ENCODE measurements at places on chromosomes 7 and 10.

- no peak for DNase-seq
These were observed 16.8 kb downstream of the RASGEF1A start for GRCh38 chr10:43249962-43250614.

GRCh38 chr7:2010551-2011265 lies 222.0 kb downstream of the MAD1L1 start:
- no peak for DNase-seq

GRCh38 chr7:90720984-90721760 lies 125.1 kb downstream of the CDK14 start:
- no peak for DNase-seq

DNA sequence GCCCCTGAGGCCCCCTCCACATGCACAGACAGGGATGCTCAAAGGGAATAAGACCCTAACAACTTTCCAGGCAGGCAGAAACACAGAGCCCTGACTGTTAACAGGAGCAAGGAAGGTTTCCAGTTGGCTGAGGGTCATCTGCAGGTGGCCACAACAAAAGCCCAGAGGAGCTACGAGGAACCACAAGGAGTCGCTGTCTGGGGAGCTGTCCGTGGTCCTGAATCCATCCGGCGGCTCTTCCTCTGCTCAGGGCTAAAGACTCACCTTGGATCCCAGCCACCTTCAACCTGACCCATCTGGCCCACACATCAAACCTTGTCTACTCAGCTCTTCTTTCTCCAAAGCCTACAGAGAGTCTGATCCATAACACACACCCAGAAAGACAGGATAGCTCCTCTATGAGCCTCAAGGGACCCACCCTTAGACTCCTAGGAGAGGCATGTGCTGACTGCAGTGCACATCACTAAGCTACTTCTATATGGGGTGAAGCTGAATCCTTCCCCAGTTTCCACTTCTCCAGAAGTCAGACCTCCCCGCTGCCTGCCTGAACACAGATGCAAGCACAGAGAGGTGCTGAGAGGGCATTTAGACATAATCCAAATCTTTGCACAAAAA lies 104.0 kb downstream of the SLIT1 start:
- DNase-seq, result peak; percentile 19

DNA sequence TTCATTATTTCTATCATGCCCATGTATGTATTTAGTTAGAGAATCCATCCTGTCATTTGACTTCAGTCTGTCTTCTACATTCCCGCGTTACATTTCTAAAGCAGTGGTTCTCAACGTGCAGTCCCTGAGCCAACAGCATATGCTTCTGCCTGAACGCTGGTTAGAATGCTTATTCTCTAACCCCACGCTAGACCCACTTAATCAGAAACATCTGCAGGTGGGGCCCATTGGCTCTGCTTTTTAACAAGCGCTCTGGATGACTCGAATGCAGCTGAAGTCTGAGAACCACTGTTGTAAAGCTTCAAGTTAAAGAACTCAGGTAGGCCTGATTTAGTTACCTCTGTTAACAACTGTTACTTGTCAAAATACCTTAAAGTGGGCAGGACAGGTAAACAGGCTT lies 38.2 kb downstream of the NEUROD6 start:
- DNase-seq, result no peak

DNA sequence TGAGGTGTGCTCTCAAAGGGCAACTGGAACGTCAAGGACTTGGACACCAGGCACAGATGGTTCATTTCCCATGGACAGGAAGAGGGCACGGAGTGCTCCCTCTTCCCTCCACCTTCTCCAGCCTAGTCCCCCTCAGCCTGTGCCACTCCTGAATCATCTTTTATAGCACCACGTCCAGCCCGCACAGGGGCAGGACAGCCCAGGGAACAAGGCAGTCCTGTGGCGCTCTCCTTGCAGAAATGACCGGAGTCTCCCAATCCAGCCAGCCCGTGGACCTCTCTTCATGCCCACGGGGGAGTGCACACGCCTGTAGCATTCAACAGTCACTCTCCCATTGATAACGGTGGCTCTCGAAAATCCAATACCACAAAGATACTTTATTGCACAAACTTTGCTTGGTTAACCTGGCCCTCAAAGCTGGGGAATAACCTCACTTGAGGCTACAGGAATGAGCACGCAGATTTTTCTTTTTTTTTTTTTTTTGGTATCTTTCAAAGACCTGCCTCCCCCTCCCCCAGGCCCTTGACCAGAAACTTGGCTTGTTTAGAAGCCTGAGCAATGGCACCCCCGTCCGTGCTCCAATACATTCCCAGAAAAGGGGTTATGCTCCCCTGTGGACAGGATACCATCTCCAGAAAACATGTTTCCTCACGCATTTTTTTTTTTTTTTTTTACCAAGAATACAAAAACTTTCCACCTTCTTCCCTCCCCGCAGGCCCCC lies 733 bp downstream of the PRKCQ start:
- DNase-seq, result peak; percentile 53

DNA sequence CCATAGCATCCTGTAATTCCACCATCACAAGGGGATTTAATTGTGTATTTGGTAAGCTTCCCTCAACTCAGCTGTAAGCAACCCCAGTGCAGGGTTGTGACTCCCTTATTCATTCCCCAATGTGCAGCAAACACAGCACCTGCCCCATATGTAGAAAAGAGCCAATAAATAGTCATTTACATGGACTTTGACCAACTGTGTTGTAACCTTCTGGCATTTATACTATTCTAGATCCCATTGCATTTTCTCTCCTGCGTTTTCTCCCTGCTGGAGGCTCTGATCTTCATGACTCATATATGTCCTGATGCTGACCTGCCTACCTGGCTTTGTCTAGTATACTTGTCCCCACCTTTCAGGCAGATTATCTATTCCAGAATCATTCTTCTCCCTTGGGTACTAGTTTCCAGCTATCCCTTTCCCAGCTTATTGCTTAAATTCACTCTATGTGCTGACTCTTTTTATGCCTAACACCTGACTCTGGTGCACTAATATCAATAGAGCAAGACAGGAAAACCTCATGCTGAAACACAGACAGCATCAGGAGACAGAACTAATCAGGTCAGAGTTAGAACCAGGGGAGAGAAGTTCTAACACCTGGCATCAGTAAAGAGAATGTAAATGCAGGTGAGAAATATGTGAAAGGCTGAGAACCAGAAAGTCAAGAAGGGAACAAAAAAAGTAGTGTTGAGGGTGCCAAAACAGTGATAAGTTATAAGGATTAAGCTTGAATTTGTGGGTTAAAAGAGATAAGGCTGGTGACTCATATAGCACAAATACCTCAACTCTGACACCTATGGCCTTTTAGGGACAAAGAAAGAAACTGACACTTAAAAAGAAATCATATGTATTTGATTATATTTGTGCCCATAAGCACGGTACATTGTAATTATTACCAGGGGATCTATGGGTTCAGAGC lies 402.7 kb downstream of the IPMK start:
- DNase-seq, result no peak

DNA sequence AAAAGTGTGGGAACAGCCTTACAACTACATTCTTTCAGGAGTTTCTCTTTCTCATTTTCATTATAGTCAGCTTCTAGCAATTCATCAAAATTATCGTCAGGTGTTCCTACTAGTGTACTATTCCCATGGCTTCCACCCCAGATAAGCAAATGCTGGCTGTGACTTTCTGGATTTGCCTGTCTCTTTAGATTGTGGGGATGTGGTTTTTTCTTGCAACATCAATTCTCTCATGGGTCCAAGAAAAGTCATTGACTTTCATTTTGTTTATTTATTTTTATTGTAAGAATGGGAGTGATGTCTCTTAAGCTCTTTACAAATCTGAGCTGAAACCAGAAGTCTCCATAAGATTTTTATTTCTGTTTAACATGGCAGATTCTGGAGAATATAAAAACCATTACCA lies 349.7 kb upstream of the SEMA3C start:
- DNase-seq, result no peak

DNA sequence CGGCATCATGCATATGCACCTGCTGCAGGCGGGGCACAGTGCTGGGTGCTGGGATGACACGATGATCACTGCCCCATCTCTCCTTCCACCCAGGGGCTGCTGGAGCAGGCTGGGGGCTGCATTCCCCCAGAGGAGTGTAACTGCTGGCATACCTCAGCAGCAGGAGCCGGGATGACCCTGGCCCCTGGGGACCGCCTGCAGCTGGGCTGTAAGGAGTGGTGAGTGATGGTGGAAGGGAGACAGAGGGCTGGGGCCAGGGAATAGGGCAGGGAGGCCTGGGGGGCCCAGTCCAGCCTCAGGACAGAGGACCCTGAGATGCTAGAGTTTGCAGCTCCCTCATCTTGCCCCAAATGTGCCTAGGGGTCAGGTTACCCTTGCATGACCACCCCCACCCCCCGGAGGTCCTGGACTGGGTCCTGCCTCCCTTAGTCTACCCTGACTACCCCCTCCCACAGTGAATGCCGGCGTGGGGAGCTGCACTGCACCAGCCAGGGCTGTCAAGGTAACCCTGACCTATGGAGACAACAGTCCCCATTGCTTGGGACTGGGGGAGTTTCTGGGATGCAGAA lies 14.5 kb upstream of the ZNF862 start:
- DNase-seq, result no peak

Measured in CD4-positive, alpha-beta T cell treated with Interleukin-4 for 4 hours (primary cell).